ENCODE measurements at places on chromosomes 6 and 20.

DNA sequence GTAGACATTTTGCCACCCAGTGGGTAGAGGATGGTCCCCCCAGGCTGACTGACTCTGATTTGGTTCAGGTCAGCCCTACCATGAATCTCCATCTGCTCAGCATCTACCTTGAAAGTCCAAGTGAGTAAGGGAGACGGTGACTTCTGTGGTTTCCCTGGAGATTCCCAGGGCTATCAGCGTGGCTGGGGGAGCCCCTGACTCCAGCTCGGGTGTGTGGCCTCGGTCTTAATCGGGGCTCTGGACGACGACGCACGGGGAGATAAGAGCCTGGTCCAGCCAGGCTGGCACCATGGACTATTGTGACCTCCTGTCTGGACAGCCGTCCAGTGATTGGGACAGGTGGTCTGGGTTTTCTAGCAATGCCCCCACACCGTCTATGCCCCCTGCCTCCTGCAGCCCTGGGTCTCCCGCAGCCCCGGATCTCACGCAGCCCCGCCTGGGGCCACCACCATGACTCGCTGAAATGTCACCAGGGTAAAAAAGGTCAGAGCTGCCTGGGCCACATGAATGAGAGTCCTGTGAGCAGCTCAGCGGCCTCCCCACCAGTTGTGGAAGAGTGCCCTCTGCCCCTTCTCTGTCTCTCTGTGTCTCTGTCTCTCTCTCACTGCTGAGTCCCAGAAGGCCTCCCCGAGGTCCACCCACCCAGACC is 47.1 kb upstream of the GATA5 start:
- no peak for DNase-seq

GRCh38 chr20:31842471-31843157 is 2.8 kb downstream of the FOXS1 start:
- no peak for DNase-seq

- DNase-seq = no peak
Observed at GRCh38 chr20:9397928-9398327, 116.5 kb upstream of the LAMP5 start.

DNA sequence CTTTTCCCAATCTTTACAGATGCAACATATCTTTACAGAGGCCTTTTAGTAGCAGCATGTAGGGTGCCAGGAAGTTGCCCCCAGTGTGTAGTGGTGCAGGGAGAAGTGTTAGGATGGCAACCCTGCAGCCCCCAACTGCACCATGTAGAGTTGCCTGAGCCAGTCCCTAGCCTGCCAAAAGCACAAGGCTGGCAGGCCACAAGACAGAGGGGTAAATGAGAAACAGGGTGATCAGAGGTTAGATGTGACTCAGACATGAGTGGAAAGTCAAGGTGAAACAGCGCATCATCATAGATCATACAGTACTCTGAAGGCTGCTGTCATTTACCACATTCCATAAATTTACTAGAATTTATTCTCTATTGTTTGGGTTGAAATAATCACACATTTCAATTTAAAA is 467.5 kb downstream of the PRKN start:
- DNase-seq = no peak

- DNase-seq = peak; percentile 57
Observed at GRCh38 chr20:44104798-44105517, 82.0 kb downstream of the JPH2 start.
